RWPE2 (cell line): ENCODE measurements at places on chromosomes 5 and 9.

DNA sequence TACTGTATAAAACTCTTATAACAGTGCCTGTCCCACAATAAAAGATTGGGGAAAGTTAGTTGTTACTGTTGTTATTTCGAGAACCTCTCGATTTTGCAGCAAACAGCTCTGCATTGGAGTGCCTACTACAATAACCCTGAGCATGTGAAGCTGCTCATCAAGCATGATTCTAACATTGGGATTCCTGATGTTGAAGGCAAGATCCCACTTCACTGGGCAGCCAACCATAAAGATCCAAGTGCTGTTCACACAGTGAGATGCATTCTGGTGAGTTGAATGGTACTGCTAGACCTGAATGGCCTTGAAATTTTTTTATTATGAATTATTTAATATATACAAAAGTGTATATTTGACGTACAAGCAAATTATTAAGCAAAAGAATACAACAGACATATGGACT is 123.2 kb downstream of the TEX10 start:
- DNase-seq, result no peak

- DNase-seq, result no peak
These were observed 8.6 kb upstream of the PCDHB1 start for GRCh38 chr5:141042555-141042954.

- no peak for DNase-seq
These were observed 302.6 kb downstream of the ARHGEF28 start for GRCh38 chr5:73928476-73929070.

GRCh38 chr9:82404881-82405280 is 416.3 kb downstream of the SPATA31D1 start:
- DNase-seq, result no peak

DNA sequence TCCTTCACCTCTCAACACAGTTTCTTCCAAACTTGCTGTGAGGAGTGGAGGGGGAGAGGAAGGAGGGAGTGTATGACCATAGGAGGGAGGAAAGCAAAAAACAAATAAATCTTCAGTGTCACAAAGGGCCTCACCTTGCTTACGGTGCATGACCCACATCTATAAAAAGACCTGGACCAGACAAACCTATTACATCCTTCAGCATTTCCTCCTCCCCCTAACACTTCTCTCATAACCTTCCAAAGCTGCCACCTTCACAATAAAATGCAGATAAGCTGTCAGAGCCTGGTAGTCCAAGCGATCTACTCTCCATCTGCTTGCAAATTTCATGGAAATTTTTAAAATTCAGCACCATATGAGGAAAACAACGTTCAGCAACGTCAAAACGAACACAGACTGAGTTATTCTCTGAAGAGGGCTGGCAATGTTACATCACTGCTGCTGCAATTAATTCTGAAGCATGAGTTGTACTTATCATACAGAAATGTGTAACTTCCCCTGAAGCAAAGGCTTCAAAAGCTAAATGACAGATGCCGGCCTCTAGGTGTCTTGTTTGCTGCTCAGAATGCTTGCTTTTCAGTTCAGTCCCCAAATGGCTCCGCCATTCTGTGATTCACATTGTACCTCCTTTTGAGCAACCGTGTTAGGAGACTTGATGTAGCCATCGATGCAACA is 62.9 kb downstream of the EFNA5 start:
- DNase-seq, result no peak

DNA sequence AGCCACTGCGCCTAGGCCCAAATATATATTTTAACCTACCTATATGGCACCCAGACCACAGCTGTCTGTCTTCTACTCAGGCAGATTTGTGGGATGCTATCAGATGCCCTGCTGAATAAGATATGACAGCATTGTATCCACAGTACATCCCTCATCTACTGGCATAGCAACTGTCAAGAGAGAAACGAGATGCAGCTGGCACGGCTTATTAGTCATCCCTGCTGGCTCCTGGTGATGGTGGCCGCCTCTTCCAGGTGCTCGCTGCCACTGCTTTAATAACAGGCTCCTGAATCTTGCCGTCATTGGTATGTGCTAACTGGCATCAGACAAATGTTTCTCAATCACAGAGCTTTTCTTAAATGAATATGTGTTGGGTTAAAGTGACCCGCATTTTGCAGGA is 34.0 kb downstream of the B4GALT1 start:
- no peak for DNase-seq

GRCh38 chr5:176803943-176804498 is 6.3 kb upstream of the UNC5A start:
- DNase-seq, result no peak

GRCh38 chr5:84088996-84089395 is 295.7 kb downstream of the EDIL3 start:
- DNase-seq, result no peak

- no peak for DNase-seq
These were observed 288.1 kb downstream of the NR3C1 start for GRCh38 chr5:143115381-143115780.

DNA sequence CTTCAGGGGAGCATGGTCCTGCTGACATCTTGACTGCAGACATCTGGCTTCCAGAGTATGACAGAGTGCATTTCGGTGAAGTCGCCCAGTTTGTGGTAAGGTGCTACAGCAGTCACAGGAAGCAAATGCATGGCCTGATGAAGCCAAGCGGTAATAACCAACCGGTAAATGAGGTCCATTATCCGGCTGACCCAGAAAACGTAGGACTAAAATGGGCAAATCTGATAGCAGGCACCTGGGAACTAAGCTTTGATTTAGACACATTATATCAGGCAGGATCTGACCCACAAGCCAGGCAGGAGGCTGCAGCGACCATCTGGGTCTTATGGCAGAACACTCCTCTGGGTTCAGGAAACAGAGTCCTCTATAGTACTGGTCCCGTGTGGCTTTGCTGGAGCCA is 454.6 kb downstream of the GADD45G start:
- DNase-seq, result no peak

GRCh38 chr5:2190549-2190948 is 307.8 kb upstream of the IRX4 start:
- DNase-seq, result no peak

DNA sequence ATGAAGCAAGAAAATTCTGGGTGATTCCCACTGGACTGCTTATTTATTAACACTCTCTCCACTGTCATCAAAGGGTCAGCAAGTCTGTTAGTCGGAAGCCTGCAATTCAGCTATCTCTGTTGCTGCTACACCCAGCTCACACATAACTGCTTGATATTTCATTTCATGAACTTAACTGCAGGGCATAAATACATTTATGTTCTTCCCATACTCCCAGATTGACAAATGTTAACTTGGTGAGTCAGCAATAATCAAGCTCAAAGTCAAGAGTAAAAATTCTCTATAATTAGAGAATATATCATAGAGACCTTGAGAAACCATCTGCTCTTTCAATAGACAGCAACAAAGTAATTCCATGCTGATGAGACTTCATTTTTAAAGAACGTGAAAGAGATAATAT is 198.8 kb downstream of the ADAMTS12 start:
- DNase-seq, result no peak

DNA sequence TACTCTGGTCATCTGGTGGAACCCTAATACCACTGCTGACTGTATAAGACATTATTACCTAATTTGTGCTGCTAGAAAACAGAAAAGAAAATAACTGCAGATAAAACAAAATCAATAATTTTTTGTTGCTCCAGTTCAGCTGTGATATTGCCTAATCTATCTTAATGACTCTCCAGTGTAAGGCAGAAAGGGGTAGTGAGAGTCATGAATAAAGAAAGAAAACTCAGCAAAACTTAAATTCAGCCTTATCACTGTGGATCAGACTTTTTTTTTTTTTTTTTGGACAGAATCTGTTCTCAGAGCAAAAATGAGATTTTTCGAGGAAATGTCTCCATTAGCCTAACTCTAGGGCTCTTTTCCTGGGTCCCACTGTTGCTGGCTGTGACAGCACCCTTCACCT is 1.1 kb upstream of the DOCK2 start:
- no peak for DNase-seq

- DNase-seq, result peak; percentile 52
These were observed 9.6 kb downstream of the PRRT1B start for GRCh38 chr9:131554843-131555351.

DNA sequence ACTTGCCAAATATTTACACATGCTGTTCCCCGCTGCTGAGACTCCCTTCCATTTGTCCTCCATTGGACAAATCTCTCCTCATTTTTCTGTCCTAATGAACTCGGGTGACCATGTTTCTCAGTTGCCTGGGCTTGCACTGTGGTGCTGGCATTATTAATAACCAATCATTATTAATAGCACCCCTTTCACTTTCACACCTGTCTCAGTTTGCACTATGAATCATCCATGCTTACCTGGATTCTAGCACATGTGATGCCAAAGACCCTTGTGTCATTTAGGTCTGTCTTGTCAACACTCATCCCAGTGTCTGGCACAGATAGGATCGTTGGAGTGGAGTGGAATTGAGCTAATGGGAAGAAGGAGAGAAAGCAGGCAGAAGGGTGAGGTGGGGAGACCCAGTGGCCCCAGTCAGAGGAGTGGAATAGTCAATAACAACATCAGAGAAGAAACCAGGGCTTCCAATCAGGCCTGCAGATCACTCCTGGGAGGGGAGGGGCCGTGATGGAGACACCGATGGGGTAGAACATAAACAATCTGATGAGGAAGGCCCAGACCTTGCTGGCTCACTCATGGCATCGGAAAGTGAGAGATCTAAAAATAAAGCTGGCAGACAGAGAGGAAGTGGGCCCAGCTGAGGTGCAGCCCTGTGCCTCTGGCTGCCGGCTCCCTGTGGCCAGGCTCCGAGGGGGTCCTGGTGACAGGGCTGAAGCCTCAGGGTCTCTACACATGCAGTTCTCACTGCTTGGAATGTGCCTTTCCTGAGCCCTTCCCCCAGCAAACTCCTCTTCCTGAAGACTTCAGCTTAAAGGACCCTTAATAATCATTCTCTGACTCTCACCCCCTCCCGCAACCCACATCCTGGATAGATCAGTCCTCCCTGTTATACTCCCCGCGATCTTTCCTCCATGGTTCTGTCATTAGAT is 33.5 kb upstream of the CRB2 start:
- DNase-seq, result no peak

- DNase-seq, result no peak
These were observed 31.6 kb downstream of the PRLR start for GRCh38 chr5:35198686-35199085.

- DNase-seq, result no peak
These were observed 25.8 kb downstream of the ZBTB34 start for GRCh38 chr9:126886034-126886822.

DNA sequence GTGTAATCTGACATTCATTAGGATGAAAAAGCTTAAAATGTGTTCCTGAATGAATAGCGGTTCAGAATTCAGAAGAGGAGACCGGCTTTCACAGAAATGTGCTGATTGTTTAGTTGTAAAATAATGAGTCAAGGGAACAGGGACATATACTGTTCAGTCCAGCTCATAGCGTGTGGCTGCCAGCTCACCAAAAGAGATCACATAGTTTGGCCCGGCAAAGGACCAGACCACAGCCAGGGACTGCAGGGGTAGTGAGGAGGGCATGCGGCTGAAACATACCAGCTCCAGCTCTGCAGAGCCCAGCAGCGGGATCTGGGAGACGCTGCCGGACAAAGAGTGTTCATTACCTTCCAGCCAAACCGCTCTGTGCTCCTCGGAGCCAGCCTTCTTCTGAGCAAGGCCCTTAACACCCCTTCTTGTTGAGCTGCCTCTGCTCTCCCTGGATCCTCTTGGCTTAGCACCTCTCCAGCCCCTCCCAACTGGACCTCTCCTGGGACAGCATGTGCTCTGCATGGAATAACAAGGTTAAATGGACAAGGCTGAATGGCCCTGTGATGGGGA is 116.8 kb upstream of the CNTLN start:
- no peak for DNase-seq

- DNase-seq, result no peak
These were observed 16.3 kb upstream of the KCNV2 start for GRCh38 chr9:2700909-2701550.

DNA sequence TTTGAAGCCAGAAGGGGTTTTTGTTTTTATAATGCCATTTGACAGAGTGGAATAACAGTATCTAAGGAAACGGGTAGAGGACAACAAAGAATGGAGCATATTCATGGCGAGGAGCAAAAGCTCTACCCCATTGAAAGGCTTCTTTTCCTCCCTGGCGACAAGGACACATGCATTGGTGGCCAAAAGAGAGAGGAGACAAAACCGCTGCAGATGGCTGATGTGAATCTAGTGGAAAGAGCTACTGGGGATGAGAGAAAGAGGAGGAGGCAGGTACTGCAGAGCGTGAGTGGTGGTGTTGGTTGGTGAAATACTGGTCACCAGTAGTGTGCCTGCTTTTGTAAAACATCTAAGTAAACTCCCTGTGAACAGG is 491 bp downstream of the APC start:
- no peak for DNase-seq

GRCh38 chr9:120729791-120730241 is 15.5 kb upstream of the MEGF9 start:
- DNase-seq, result no peak

GRCh38 chr5:148091991-148092964 is 28.5 kb downstream of the SPINK5 start:
- no peak for DNase-seq

- DNase-seq, result no peak
These were observed 19.3 kb downstream of the BRD9 start for GRCh38 chr5:873328-873727.

GRCh38 chr9:87478226-87478992 is 19.3 kb upstream of the DAPK1 start:
- DNase-seq, result no peak

GRCh38 chr5:154394307-154394706 is 51.5 kb upstream of the SAP30L start:
- no peak for DNase-seq

- no peak for DNase-seq
These were observed 172.1 kb upstream of the GAS1 start for GRCh38 chr9:87119328-87119881.

- DNase-seq, result no peak
These were observed 42.2 kb downstream of the PPP2R2B start for GRCh38 chr5:146836226-146836842.

GRCh38 chr5:6718161-6718681 is 5.0 kb downstream of the TENT4A start:
- DNase-seq, result peak; percentile 39

DNA sequence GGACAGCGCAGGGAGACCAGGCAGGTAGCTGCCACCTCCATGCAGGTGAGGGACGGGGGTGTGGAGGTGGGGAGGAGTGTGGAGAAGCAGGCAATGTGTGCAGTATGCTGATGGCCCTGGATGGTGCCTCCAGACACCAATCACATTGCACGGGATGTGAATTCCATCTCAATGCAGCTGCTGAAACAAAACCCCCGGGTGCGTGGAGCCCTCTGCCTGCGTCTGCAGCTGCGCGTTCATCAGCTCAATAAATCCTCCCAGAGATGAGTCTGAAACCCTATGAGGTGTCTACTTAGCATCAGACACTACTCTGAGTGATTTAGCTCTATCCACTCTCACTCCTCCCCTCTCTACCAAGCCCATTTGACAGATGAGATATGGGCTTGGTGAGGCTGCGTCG is 10.3 kb downstream of the SOHLH1 start:
- DNase-seq, result no peak
